MM.1S (cell line): ENCODE measurements at places on chromosomes 6 and 20.

GRCh38 chr6:111844921-111845320 is 28.3 kb downstream of the FYN start:
- DNase-seq, result peak; percentile 13

- peak; percentile 79 for DNase-seq
Measured at GRCh38 chr6:127515794-127516661, 3.1 kb downstream of the MTCL3 start.

DNA sequence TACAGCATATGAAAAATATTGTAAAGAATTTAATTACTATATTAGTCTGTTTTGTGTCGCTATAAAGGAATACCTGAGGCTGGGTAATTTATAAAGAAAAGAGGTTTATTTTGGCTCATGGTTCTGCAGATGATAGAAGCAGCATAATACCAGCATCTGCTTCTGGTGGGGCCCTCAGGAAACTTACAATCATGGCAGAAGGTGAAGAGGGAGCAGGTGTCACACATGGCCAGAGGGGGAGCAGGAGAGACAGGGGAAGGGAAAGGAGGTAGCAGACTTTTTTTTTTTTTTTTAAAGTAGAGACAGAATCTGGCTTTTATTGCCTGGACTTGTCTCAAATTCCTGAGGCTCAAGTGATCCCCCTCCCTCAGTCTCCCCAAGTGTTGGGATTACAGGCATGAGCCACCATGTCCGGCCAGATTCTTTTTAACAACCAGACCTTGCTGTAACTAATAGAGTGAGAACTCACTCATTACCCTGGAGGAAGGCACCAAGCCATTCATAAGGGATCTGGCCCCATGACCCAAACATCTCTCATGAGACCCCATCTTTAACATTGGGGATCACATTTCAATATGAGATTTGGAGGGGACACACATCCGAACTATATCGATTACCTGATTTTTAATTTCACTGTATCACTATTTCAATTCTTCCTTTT is 64.6 kb downstream of the MAN1A1 start:
- DNase-seq, result peak; percentile 23

GRCh38 chr20:44552950-44553908 is 29.1 kb upstream of the PKIG start:
- DNase-seq, result no peak

GRCh38 chr6:37221585-37222124 is 35.9 kb upstream of the TBC1D22B start:
- no peak for DNase-seq

- DNase-seq, result no peak
Measured at GRCh38 chr20:2296524-2297356, 939 bp downstream of the TGM3 start.

DNA sequence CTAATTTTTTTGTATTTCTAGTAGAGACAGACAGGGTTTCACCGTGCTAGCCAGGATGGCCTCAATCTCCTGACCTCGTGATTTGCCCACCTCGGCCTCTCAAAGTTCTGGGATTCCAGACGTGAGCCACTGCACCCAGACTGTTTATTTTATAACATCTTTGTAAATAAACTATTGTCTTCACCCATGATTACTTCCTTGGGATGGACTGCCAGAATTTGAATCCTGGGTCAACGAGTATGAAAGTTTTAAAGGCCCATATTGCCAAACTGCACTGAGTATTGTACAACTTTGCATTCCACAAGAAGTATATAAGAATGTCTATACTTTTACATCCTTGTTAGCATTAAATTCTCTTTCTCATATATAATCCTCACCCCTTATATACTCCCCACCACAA is 38.6 kb downstream of the ZHX3 start:
- no peak for DNase-seq

DNA sequence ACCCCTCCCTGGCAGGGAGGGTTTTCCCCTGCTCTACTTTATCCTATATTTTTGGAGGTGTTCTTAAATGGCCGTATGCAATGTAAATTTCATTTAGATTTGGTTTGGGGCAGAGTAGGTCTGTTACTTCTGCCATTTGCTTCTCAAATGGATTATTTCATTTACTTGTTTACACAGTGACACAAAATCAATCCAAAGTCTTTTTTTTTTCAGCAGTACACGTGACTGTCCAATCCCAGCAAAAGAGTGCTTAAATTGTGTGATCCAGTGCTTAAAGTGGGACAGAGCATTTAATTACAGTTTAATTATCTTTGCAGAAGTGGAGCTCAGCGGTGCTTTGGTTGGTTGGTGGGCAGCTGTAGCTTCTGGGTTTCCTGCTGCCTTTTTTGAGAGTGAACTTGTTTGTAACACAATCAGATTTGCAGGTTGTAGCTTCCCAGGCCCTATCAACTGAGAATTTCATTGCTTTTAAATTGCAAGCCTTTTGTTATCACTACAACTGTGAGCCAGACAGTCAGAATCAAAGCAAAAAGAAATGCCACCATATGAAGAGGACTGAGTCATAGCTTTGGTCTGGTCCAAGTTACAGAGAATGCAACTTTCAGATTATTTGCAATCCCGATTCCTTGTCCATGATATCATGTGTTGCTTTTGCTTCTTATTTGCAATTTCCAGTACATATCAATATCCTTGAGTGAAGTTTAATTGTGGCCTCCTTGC is 216.9 kb downstream of the DOK5 start:
- DNase-seq, result no peak

DNA sequence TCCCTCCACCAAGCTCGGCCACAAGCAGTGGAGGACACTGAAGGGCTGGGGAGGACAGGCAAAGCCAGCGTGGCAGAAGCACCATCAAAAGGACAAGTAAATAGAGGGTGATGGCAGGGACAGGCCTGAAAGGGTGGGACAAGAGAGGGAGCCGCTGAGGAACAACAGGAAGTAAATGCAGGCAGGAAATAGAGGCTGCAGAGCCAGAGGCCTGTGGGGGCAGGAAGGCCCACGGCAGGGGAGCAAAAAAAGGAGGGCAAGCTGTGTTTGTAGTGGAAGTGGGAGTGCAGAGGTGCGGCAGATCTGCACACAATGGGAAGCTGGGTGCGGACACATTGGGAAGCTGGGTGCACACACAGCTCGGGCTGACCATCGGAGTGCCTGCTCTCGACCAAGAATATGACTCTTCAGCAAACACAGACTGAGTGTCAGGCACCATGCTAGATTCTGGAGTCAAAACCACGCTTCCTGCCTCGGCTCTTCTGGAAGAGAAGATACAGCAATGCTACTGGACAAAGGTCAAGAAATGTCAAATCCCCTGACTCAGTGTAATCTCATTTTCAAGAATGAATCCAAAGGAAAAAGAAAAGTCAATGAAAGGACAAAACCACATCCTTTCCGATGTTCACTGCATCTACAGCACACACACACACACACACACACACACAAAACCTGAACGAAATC is 40.4 kb upstream of the RAB22A start:
- DNase-seq, result no peak

- DNase-seq, result no peak
Measured at GRCh38 chr6:56510984-56511531, 131.6 kb downstream of the DST start.

GRCh38 chr6:160462551-160463109 is 114.5 kb downstream of the SLC22A3 start:
- peak; percentile 48 for DNase-seq

GRCh38 chr6:7311176-7311575 is 1.8 kb downstream of the SSR1 start:
- DNase-seq, result no peak

DNA sequence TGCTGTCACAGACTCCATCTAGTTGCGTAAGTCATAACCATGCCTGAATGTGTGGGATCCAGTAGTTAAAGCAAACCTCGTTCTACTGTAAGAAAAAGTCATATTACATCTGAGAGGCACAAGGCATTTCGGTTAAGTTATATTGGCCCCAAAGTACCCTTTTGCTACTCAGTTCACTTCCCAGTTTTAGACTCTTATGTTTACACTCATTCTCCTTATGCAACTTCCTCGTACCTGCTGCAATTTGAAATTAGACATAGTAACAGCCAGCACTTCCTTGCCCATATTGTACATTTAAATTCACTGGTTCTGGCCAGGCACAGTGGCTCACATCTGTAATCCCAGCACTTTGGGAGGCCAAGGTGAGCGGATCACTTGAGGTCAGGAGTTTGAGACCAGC is 37.0 kb downstream of the PEX7 start:
- no peak for DNase-seq

DNA sequence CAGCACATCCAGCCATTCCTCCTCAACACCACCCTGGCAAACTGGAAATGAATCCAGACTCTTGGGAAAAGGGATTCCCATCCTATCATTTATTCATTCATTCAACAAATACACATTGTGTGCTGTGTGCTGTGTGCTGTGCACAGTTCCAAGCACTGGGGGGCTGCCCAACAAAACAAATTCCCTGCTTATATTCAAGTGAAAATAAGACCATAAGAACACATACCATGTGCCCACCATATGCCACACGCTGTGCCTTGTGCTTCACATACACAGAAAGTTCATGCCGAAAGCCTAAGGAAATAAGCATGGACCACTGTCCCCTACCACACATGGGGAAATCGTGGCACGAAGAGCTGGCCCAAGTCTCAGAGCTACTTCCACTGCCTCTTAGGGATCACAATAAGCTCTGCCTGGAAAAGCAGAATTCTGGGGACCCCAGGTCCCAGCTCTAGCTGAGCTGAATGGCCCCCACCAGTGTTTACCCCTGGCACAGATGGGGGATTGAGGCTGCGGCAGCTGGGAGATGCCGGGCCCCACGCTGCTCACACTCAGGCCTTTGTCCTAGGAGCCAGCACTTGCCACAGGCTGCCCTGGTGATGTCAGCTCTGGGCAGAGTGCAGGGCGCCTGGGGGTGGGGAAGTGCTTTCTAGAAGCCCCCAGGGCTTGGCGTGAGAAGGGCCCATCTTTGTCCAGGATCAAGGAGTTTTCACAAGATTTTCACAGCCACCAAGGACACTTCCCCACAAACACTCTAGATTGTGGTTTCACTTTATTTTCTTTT is 99.6 kb downstream of the PREX1 start:
- no peak for DNase-seq

- DNase-seq, result no peak
Measured at GRCh38 chr6:45591306-45591705, 213.6 kb upstream of the SUPT3H start.

- no peak for DNase-seq
Measured at GRCh38 chr6:74798302-74798701, 407.6 kb downstream of the COL12A1 start.

DNA sequence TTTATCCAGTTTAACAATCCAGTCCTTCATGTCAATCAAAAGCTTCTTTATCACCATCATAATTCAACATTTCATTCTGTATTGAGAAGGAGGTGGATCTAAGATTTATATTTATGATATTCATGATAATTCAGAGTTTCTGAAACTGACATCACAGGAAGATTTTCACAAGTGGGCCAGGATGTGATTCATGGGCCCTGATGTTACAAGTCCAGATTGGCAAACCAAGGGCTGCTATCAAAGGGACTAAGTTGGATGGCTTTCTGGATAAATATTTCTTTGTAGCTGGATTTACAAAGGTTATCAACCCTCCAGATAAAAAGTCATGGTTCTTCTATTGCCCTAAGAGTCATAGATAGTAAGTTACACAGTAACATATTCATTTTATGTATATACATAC is 866.5 kb downstream of the KIF16B start:
- DNase-seq, result no peak

DNA sequence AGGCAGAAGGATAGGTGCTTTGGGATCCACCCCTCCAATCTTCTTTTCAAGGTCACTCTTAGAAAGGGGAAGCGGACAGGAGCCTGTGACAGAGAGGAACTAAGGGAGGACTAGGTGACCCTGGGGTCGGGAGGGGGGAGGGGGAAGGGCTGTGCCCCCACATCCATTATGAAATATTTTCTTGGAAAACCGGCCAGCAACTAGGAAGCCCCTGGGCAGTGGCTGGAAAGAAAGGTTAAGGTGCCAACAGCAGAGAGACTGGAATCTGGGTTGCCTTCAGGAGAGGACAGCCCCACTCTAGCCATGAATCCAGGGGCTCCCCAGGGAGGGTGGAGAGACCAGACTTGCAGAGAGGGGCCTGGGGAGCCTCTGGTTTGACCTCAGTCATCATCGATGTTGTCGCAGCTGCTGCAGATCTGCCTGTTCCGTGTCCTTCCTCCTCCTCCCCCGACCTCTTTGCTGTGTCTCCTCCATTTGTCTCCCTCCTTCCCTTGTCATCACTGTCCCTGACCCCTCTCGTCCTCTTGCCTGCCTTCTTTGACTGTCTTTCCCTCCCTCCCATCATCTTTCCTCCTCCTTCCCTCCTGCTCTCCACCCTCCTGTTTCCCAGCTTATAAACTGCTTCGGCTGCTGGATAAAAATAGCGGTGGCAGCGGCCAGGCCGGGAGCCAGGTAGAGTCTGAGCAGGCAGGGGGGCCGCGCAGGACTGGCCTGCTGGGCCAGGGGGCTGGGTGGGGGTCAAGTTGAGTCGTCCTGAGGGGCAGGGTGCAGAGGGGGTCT is 3.2 kb downstream of the SLC29A1 start:
- no peak for DNase-seq

DNA sequence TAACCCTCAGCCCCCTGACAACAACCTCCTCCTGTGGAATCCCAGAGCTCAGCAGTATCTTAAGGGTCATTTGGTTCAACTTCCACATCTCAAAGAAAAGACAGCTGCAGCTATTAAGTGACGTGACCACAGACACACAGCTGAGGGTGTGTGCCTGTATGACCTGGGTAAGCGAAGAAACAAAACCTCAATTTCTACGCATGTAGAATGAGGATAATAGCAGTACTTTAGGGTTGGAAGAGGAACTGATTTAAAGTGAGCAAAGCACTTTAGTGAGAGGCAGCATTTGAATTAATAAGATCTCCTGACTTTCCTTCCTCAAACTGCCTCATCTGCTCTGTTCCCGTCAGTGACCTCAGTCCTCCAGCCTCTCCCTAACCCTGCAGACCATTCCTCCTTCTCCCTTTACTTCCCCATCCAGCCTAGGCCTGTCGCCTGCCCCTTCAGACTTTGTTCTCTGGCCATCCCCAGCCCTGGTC is 6.8 kb upstream of the ARMC2 start:
- peak; percentile 17 for DNase-seq

DNA sequence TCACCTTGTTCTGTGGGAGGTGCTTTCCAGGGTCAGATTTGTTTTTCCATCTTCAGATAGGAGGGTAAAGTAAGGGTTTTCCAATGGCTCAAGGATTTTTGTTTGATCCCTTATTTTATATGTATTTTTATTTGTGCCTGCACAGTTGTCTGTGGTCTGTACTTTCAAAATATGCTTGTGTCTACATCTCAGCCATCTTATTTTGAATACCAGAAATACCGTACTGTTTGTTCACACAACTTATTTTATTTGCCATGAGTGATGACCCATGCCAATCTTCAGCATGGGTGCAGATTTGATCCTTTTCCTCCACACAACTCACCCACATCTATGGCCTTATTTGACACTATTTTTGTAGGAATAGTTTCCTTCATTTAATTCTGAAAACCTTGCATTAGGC is 72.2 kb upstream of the PTCHD4 start:
- DNase-seq, result no peak
